ENCODE measurements at places on chromosomes 16 and 17. TPM values are rescaled to one million over a fixed set of nuclear protein-coding genes. Genes with fewer than 3 reads are reported as not detected.

The SLC38A8 gene
- not detected for total RNA-seq

The PPP1R27 gene
- 0.29 TPM for total RNA-seq

The MYH2 gene
- total RNA-seq, result not detected

The RAB26 gene
- 1.0 TPM for total RNA-seq

The MARF1 gene
- total RNA-seq, result 56.2 TPM

The KRT14 gene
- total RNA-seq, result 696 TPM

The ZFP3 gene
- total RNA-seq, result not detected

The SULT1A3 gene
- 13.4 TPM for total RNA-seq

The SLC16A11 gene
- not detected for total RNA-seq

The CLEC19A gene
- total RNA-seq, result not detected

Data from MCF 10A (cell line).